ENCODE measurements at places on chromosomes 16 and 17.

- no peaks in the 10 kb centered on the region for H3K4me1 ChIP-seq
- H3K36me3 ChIP-seq, result peaks cover 59% of the 10 kb centered on the region
- no peak overlapping the region for H3K27ac ChIP-seq
- H3K4me3 ChIP-seq, result no peak overlapping the region
- H3K27me3 ChIP-seq, result no peaks in the 10 kb centered on the region
- no peak for DNase-seq
Observed at GRCh38 chr16:57213462-57213861, 27.3 kb downstream of the RSPRY1 start.

DNA sequence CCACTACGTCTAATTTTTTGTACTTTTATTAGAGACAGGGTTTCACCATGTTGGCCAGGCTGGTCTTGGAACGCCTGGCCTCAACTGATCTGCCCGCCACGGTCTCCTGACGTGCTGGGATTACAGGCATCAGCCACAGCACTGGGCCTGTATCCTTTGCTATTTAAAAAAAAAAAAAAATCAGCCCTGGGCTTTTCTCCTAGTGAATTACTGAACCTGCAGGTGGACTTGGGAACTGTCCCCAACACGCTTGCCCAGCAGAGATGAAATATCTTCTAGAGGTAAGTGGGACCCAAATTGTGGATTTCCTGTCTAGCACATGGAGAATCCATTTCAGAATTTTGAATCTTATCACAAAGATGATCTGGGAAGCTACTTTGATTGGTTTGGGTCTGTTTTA, 14.8 kb downstream of the CNOT1 start:
- no peak overlapping the region for H3K27ac ChIP-seq
- no peak for DNase-seq
- H3K4me1 ChIP-seq, result peaks cover 4% of the 10 kb centered on the region
- H3K4me3 ChIP-seq, result no peak overlapping the region

GRCh38 chr17:55144518-55144917, 120.2 kb upstream of the HLF start:
- no peak overlapping the region for H3K27ac ChIP-seq
- no peaks in the 10 kb centered on the region for H3K27me3 ChIP-seq
- no peak for DNase-seq

GRCh38 chr17:77383613-77384608, 243.1 kb downstream of the SEC14L1 start:
- H3K4me1 ChIP-seq, result peaks cover 64% of the 10 kb centered on the region
- H3K4me3 ChIP-seq, result no peak overlapping the region
- peak overlapping the region; percentile 72 for H3K27ac ChIP-seq
- H3K36me3 ChIP-seq, result peaks cover 2% of the 10 kb centered on the region
- H3K27me3 ChIP-seq, result no peaks in the 10 kb centered on the region

DNA sequence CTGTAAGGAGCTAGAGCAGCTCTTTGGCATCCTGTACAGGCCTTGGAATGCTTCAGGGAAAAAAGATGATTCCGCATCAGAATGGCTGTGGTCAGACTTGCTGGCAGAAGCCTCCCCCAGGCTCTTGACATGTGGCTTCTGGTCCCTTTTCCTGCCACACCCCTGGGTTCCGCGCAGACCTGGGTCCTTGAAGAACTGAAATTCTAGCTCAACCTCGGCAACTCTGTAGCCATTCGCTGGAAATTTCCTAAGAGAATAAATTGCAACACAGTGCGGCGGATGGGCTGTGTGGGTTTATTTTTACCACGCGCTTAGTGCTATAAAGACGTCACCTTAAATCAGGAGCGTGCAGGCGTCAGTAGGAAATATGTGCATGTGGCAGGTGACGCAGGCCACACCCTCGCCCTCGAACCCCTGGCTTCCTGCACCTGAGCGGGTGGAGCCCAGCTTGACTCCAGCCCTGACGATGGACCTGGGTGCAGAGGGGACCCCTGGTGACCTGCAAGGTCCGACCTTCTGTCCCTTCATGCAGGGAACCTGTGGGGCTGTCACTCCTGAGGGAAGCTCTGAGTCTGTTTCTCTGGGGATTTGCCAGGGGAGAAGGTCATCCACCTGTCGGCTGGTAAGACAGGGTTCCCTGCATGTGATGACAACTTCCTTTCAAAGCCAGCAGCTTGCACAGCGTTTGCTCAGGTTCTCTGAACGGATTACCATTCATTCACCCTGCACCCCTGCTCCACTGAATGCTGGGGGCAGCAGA, 46.3 kb downstream of the METRNL start:
- peaks cover 4% of the 10 kb centered on the region for H3K4me1 ChIP-seq
- H3K36me3 ChIP-seq, result no peaks in the 10 kb centered on the region
- H3K27me3 ChIP-seq, result peaks cover 58% of the 10 kb centered on the region
- peak; percentile 32 for DNase-seq

GRCh38 chr17:56629531-56630075, 36.1 kb downstream of the NOG start:
- no peak for DNase-seq
- H3K27ac ChIP-seq, result no peak overlapping the region
- H3K4me3 ChIP-seq, result no peak overlapping the region
- no peaks in the 10 kb centered on the region for H3K4me1 ChIP-seq
- no peaks in the 10 kb centered on the region for H3K36me3 ChIP-seq
- H3K27me3 ChIP-seq, result peaks cover 20% of the 10 kb centered on the region

- H3K4me1 ChIP-seq, result peaks cover 20% of the 10 kb centered on the region
- H3K4me3 ChIP-seq, result no peak overlapping the region
- H3K36me3 ChIP-seq, result peaks cover 24% of the 10 kb centered on the region
- H3K27me3 ChIP-seq, result no peaks in the 10 kb centered on the region
- no peak overlapping the region for H3K27ac ChIP-seq
Observed at GRCh38 chr17:56909742-56910508, 3.9 kb downstream of the TRIM25 start.

GRCh38 chr17:35586569-35587073, 501 bp upstream of the AP2B1 start:
- H3K36me3 ChIP-seq, result no peaks in the 10 kb centered on the region
- DNase-seq, result no peak
- H3K27ac ChIP-seq, result peak overlapping the region; percentile 98
- peaks cover 20% of the 10 kb centered on the region for H3K27me3 ChIP-seq
- peaks cover 39% of the 10 kb centered on the region for H3K4me1 ChIP-seq

- H3K4me3 ChIP-seq, result no peak overlapping the region
- no peak overlapping the region for H3K27ac ChIP-seq
- H3K4me1 ChIP-seq, result peaks cover 18% of the 10 kb centered on the region
- H3K36me3 ChIP-seq, result no peaks in the 10 kb centered on the region
- peaks cover 9% of the 10 kb centered on the region for H3K27me3 ChIP-seq
Observed at GRCh38 chr16:80940069-80940856, 66.4 kb downstream of the CMC2 start.
